SW480 (cell line): ENCODE measurements at places on chromosomes 4 and X.

- DNase-seq = no peak
Measured at GRCh38 chrX:155434906-155435743, 23.3 kb downstream of the F8A3 start.

DNA sequence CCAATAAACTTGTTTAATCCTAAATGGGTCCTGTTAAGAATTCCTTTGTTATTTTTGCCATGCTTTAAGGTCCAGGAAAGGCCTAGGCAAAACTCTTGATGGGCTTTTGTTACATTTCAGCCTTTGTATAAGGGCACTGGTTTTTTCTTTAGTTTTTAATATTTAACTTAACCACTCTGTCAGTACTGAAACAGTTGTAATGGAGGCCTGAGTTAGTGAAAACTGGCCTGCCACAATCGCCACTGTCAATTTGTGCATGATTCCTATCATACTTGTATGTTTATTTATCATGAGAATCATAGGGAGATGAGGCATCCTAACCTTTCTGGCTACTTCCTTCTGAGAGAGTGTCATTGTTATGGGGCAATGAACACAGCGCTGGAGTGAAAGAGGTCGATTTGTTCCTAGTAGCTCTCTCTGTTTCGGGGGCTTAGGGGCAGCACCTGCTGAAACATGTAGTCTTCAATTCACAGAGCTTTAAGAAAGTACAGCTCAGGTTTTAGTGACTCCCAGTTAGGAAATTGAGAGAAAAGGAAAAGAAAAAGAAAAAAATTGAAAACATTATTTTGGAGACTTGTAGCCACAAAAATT, 393.8 kb upstream of the FSTL5 start:
- no peak for DNase-seq

DNA sequence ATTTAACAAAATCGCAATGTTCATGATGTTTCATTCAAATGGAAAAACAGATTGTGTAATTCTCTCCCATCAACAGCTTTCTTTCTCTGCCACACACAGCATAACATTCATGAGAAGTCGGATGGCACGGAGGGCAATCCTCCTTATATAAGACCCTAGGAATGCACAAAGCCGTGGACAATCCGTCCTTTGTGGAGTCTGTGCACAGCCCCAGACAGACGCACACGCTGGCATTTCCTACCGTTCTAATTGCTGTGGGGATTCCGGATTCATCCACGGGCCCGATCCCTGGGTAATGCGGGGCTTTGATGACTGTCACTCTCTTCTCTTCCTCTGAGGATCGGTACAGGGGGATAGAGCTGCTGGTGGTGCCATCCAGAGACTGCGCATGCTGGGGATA, 121.9 kb upstream of the PDLIM3 start:
- no peak for DNase-seq

GRCh38 chr4:39994406-39994805, 16.7 kb upstream of the PDS5A start:
- no peak for DNase-seq

- DNase-seq = no peak
Measured at GRCh38 chr4:84176016-84176415, 323.1 kb downstream of the NKX6-1 start.

- DNase-seq = no peak
Measured at GRCh38 chrX:111005166-111005565, 90.8 kb upstream of the PAK3 start.

GRCh38 chr4:147430111-147430510, 50.8 kb upstream of the EDNRA start:
- no peak for DNase-seq

DNA sequence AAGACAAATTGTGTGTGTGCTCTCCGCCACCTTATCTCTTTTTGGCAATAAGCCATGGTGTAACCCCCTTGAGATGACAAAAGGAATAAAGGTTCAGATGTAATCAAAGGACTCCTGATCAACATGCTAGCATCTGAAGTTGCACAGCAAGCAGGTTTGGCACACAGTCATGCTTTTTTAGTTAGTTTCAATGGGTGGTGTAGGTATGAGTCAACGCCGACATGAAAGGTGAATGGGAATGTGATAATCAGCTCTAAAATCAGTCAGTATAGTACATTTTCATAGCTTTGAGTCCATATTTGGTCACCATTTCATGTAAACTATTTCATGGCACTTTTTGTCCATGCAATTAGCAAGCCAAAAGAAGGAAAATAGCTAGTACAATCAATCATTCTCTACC, 50.4 kb upstream of the ETNPPL start:
- DNase-seq = no peak

DNA sequence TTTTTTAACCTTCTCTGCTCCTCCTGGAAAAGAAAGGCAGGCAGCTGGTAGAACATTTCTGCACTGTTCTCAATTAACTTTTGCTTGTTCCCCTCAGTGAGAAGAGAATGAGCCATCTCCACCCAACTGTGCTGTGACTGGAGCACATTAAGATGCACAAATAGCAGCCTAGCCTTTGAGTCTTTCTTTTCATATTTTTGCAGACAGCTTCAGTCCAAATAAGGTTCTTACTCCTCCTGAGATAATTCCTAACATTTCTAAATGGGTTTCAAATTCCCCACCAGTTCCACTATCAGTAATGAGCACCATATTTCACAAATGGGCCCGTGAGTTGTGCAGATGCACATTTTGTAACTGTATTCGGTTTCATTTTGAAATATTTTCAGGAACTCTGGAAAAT, 118.6 kb downstream of the SPCS3 start:
- no peak for DNase-seq

GRCh38 chrX:41421071-41421729, 25.9 kb upstream of the NYX start:
- DNase-seq = no peak

- DNase-seq = no peak
Measured at GRCh38 chr4:4248885-4249203, 821 bp upstream of the TMEM128 start.

GRCh38 chr4:5381961-5382441, 326.4 kb downstream of the EVC2 start:
- DNase-seq = peak; percentile 19

GRCh38 chr4:38223306-38223705, 263.1 kb downstream of the PTTG2 start:
- no peak for DNase-seq

- no peak for DNase-seq
Measured at GRCh38 chrX:97224148-97224547, 340.4 kb downstream of the RPA4 start.

DNA sequence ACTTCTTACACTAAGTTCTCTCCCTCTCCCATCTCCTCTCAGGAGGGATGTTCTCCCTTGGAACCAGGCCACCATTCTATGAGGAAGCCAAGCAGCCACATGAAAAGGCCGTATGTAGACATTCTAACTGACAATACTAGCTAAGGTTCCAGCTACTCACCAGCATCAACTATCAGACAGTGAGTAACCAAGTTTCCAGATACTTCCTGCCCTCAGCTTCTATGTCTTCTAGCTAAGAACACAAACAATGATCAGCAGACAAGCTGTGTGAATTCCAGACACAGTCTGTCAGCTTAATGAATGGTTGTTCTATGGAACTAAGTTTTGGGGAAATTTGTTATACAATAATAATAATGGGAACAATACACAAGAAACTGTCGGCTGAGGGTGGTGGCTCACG, 50.8 kb downstream of the SMIM14 start:
- DNase-seq = no peak

DNA sequence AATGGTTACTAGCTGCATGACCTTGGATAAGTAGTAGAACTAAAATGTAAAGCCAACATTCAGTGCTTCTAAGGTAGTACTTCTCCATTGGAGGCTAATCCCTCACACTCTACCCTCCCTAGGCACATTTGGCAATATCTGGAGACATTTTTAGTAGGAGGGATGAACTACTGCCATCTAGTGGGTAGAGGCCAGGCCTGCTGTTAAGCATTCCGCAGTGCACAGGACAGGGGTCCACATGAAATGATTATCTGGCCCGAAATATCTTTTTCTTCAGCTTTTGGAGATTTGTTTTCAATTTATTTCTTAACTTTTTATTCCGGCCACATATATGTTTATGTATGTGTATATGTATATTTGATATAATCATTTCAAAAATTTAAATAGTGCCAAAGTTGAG, 36.0 kb upstream of the SPANXC start:
- DNase-seq = peak; percentile 5
